ENCODE measurements at places on chromosomes 12 and 14. TPM values are rescaled to one million over a fixed set of nuclear protein-coding genes. Genes with fewer than 3 reads are reported as not detected.

- DNase-seq = no peak
These were observed 115.9 kb upstream of the TBX3 start for GRCh38 chr12:114799574-114800487.

- no peak for DNase-seq
These were observed 175.8 kb upstream of the GRIN2B start for GRCh38 chr12:14157088-14157747.

GRCh38 chr12:87302126-87302745 is 727.0 kb downstream of the C12orf50 start:
- DNase-seq = no peak

DNA sequence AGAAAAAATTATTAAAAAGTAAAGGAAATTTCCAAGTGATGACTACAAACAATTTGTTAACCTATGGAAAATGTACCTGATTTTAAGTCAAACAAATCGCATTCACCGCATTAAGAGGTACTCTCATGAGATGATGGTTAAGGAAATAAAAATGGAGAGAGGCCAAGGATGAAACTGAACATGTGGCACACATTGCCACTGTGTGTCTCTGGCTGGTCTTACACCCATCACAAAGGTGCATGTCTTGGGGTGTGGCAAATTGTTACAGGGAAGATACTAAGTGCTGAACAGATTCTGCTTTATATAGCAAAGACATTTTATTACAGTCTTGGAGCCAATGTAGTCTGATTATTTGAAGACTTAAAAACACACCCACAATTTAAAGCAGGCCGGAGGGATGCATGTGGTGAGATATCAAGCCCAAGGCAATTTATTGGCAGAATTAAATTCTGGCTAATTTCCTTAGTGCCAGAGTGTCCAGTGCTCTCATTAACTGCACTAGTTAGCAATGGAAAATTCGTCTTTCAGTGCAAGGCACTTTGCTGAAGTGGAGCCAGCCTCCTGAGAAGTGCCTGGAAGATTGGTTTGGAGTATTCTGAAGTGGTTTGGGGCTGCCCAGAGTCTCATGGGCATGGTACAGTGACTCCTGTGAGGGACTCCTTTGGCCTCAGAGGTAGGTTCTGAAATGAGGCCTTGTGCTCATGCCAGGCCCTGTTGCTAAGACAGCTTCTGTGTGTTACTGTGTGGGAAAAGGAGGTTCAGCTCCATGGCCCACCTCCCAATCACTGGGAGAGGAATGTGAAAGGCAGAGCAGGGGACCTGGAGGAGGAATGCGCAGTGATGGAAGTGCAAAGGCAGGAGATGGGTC is 166.9 kb downstream of the BRMS1L start:
- no peak for DNase-seq

GRCh38 chr14:80136358-80136757 is 74.9 kb downstream of the DIO2 start:
- no peak for DNase-seq

- no peak for DNase-seq
These were observed 8.0 kb downstream of the STXBP6 start for GRCh38 chr14:25041898-25042297.

DNA sequence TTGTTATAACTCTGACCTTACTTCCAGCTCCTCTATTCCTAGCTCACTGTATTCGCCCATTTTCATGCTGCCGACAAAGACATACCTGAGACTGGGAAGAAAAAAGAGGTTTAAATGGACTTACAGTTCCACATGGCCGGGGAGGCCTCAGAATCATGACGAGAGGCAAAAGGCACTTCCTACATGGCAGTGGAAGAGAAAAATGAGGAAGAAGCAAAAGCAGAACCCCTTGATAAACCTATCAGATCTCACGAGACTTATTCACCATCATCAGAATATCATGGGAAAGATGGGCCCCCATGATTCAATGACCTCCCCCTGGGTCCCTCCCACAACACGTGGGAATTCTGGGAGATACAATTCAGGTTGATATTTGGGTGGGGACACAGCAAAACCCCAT is 14.5 kb upstream of the PHC1 start:
- no peak for DNase-seq

GRCh38 chr14:38080696-38081095 is 127.0 kb upstream of the SSTR1 start:
- DNase-seq = no peak

DNA sequence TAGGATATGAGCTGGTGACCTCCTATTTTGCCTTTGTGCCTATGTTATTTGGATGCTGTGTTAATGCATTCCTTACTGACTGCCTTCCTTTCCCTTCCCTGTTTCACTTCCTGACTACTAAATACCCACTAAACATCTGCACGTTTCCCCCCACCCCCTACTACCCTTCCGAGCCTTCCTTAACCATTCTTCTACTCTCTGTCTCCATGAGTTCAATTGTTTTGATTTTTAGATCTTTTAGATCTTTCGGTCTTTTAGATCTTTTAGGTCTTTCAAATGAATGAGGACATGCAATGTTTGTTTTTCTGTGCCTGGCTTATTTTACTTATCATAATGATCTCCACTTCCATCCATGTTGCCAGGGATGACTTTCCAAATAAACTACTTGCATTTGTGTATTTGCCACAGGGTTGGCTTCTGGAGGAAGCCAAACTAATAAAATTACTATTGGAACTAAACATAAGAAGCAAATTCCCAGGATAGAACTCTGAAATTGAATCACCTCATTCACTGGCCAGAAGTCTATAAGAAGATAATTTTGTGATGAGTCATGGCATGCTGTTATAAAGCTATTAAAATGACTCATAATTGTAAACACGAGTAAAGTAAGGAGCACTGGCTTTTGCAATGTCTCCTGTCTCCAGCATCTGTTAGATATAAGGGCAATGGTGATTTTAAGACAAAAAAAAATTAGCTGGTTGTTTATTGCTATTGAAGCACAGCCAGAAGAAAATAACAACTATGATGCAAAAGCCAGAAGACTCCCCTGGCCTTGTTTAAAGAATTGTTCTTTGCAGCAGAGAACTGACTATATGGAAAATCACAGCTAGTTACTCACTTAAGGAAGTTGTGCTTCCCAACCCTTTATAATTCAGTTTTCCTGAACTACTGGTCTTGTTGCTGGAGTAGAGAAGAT is 586.3 kb downstream of the LRFN5 start:
- DNase-seq = peak; percentile 17

DNA sequence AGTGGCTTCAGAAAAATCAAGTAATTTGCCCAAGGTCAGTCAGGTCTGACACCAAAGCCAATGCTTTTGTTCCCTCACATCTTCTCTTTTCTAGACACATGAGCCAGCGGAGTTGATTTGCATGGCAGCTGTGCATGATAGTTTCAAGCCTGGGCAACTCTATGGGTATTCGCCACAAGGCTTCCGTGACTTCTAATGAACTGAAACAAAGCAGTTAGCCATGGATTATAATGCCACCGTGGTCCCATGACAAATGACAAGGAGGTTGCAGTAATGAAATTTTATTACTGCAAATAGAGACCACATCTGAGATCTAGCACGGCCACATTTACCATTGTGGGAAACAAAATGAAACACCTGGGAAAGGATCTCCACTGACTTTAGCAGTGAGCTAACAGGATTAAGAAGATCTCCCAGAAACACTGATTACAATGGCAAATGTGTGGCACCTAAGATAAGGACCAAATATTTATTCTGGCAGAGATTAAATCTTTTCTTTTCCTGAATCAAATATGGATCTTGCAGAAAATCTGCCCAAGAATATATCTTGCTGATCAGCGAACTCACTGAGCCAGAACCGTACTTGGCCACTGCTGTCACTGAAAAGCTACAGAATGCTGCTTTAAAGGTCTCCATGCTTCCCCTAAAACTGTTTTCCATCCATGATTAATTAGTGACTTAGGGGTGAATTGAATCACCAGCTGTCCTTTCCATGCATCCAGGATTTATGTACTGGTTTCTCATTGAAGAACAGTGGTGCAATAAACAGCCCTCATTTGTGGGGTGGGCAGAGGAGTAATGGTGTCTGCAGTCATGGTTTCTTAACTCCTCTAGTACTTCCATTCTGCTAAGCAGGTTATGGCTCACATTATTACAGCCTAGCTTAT is 551.0 kb downstream of the DIO2 start:
- no peak for DNase-seq

KLHL33 gene
- not detected for polyA plus RNA-seq

- no peak for DNase-seq
These were observed 90.3 kb upstream of the EEA1 start for GRCh38 chr12:93019212-93019927.

GRCh38 chr14:33781236-33781635 is 169.6 kb downstream of the EGLN3 start:
- no peak for DNase-seq

GRCh38 chr14:22266142-22266442 is 322.9 kb downstream of the DAD1 start:
- DNase-seq = no peak

PRPF40B gene
- 12.2 TPM for polyA plus RNA-seq

FLVCR2 gene
- polyA plus RNA-seq = 3.6 TPM

IRF2BPL gene
- 20.1 TPM for polyA plus RNA-seq

DNA sequence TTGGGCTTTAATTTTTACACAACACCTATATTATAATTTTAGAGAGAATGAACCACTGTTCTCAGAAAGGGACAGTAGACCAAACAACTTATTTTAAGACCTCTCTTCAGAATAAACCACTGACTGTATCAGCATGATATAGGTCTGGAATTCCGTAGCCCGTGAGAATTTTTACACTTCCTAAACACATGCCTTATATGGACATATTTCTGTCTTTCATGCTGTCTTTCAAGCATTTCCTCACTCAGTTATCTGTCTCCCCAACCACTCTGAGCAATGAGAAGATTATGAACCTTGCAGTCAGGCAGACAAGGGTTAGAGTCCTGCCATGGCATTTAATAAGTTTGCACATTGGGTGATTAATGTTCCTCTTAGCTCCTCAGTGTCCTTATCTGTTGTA is 17.4 kb upstream of the NEUROD4 start:
- DNase-seq = no peak

DNA sequence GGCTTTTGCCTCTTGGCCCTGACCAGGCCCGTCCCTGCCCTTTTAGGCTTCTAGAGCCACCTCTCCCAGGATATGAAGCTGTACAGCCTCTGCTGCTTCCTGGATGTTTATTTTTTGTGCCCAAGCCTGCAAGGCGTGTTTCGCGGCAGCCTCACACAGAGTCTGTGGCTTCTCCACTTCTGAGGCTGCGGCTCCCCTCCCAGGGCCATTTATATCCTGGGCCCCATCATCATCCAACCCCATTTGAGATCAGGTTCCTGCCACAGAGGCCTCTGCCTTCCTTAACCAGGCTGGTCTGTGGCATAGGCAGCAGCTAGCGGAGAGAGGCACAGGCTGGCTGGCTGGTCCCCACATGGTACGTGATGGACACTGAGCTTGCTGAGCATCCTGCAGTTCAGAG is 114.1 kb upstream of the PWP1 start:
- no peak for DNase-seq

DNA sequence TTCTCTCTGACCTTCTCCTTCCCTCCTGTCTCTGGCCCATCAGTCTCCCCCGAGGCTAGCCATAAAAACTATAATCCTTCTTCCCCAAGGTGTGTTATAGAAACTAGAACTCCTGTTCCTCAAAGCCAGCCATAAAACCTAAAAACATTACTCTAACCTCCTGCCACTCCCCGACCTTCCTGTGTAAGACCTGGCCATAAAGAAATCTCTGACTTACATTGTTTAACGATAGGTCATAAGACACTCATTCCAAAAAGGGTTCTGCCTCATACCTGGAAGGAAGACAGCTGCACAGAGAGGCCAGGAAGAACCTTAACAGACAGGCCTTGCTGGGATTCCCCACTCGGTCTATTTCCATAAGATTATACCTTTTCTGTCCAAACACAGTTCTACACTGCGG is 70.9 kb upstream of the EEA1 start:
- no peak for DNase-seq

GRCh38 chr12:3130057-3130830 is 53.1 kb downstream of the TSPAN9 start:
- DNase-seq = no peak

- no peak for DNase-seq
These were observed 5.1 kb downstream of the COX14 start for GRCh38 chr12:50117057-50117622.

DNA sequence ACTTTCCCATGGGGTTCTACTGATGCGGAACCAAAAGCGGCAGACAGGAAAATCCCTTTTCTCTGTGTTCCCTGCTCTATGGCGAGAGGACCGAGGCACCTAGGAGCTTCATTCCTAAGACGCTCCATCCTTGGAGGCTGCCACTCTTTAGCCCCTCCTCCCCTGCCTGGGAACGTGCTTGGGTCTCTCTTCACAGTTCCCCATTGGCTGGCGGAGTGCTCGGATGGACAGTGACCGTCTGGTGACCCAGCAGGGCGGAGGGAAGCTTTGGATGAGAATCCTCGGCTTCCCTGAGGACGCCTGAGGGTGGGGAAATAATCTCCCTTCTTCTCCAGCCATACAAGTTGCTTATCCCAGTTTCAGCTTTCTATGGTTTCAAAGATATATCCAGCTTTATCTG is 37.3 kb downstream of the KCNA5 start:
- DNase-seq = no peak

DNA sequence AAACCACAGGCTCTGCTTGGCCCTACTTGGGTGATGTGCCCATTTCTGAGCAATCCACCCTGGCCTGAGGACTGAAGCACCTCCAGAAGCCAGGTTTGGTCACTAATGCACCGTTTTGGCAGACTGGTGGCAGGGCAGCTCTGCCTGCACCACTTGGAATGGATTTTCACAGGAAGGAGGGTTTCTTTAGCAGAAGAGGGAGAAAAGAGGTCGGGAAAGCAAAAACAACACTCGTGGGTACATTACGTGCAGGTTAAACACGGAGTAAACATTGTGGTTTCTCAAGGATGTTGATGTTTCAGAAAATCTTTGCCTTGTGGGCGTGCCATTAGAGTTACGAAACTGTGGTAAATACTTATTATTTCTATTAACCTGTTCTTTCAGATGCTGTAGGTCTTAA is 70.8 kb downstream of the KCNA5 start:
- no peak for DNase-seq

C14orf39 gene
- polyA plus RNA-seq = not detected

- no peak for DNase-seq
These were observed 119.3 kb upstream of the MDM1 start for GRCh38 chr12:68451261-68452077.

DNA sequence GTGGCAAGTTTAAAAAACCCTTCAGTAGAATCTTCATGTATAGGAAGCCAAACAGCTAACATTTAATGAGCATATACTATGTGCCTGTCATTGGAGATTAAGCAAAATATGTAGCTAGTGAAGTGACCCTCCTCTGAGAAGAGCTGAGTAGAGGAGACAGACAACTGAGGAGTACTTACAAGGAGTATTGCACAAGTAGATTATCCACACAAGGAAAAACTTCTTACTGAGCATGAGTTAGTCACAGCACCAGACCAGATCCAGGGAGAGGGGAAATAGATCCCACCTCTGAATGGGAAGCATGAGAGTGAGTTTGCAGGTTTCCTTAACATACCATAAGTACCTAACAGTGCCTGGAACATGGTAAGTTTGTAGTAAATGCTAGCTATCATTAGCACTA is 33.0 kb downstream of the FRMD6 start:
- DNase-seq = no peak

PLXNC1 gene
- polyA plus RNA-seq = 0.12 TPM

DNA sequence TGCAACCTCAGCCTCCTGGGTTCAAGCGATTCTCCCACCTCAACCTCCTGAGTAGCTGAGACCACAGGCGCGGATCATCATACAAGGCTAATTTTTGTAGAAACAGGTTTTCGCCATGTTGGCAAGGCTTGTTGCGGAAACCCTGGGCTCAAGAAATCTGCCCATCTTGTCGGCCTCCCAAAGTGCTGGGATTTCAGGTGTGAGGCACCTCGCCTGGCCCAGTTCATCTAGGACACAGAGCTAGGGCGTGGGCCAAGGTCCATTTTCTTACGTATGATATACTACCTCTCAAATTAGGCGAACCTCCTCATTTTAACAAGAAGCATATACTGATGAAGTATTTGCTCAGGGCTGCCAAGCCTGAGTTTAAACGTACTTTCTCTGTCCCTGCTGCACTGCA is 2.1 kb downstream of the RPS29 start:
- no peak for DNase-seq

CLEC14A gene
- not detected for polyA plus RNA-seq

Measured in A549 (cell line).